ENCODE measurements at places on chromosomes 5 and 9. TPM values are rescaled to one million over a fixed set of nuclear protein-coding genes. Genes with fewer than 3 reads are reported as not detected.

Gene DOCK8
- 145 TPM for total RNA-seq

Gene RANBP3L
- not detected for total RNA-seq

Gene EDIL3
- not detected for total RNA-seq

Gene FCN2
- not detected for total RNA-seq

Gene TRIO
- 69.4 TPM for total RNA-seq

Gene SHOC1
- total RNA-seq: not detected

Gene TMEM232
- 1.7 TPM for total RNA-seq

Gene ANKRD31
- total RNA-seq: 0.13 TPM

Gene SPINK5
- total RNA-seq: not detected

Gene NR5A1
- not detected for total RNA-seq

Gene GAS1
- total RNA-seq: not detected

Gene DIPK1B
- 0.74 TPM for total RNA-seq

Gene PARP8
- total RNA-seq: 39.7 TPM
